Stimulated activated CD4-positive, alpha-beta T cell treated with anti-CD3 and anti-CD28 coated beads, Interleukin-1b, Interleukin-23, amount 100 ng/mL, for 4 hours (primary cell): ENCODE measurements at places on chromosomes 1 and 21.

GRCh38 chr21:39867198-39867650 is at the start of gene PCP4:
PCP4 (plus strand) TSS chr21:39867438; CDS start chr21:39867502, 64 bp downstream.
- peak; percentile 9 for DNase-seq

DNA sequence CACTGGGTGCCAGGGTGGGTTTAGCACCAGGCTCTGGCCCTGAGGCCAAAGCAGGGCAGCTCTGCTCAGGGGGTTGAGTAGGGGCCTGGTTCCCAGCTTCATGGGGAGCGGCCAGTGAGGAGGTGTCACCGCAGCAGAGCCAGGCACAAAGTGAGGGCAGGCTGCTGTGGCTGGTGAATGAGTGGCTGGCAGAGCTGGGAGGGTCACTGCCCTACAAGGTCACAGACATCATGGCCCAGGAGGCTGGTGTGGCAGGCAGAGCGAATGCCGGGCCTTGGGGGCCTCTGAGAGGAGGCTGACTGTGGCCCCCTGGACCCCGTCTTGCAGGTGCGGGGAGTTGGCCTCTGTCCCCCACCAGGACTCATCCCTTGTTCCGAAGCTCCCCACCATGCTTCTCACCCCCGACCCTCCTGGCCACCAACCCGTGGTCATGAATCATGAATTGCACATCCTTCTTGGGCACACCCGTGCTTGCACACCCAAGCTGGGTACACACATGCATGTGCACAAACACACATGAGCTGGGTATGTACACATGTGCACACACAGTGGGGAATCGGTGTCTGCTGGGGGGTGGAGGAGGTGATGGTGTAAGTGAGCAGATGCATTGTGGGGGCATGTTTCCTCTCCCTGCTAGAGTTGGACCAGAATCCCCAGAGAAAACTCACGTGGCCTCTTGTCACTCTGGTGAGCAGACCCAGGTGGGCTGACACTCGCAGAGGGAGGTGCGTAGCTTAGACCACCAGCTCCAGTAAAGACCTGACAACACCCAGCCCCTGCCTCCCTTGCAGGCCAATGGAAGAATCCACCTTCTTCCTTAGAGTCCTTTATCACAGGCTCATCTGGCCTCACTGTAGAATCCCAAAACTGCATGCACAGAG is 4.8 kb upstream of the GNB1 start:
- no peak for DNase-seq

DNA sequence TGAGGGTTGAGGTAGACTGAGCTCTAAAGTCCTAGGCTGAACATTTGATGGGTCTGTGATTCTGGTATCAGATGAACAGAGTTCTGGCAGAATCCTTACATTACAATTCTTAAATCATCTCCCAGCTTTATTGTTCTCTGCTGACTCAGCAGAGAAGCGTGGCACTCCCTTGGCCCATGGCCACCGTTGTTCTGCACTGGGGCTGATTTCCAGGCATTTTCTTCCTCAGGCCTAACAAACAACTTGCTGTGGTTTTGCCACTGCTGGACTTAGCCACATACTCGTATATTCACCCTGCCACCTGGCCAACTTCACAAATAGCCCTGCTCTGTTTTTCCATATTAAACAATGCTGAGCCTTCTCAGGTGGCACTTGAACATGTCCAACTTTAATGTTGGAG is 223.2 kb downstream of the TNR start:
- no peak for DNase-seq

DNA sequence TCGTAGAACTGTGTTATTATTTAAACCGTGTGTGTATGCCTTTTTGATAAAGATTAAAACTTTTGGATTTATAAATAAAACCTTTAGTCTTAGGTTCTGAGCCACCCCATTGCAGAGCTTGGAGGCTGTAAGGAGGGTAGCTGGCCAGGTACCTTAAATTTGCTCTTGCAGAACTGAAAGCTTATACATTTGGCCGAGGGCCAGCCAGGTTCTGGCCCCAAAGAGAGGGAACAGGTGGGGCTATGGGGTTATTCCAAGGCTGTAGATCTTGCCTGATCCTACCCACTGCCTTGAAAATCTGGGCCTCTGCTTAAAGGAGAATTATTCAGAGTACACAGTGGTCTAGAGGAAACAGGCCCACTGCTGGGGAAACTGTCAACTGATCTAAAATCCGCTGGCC is 59.6 kb downstream of the CAMK2N1 start:
- DNase-seq: no peak

DNA sequence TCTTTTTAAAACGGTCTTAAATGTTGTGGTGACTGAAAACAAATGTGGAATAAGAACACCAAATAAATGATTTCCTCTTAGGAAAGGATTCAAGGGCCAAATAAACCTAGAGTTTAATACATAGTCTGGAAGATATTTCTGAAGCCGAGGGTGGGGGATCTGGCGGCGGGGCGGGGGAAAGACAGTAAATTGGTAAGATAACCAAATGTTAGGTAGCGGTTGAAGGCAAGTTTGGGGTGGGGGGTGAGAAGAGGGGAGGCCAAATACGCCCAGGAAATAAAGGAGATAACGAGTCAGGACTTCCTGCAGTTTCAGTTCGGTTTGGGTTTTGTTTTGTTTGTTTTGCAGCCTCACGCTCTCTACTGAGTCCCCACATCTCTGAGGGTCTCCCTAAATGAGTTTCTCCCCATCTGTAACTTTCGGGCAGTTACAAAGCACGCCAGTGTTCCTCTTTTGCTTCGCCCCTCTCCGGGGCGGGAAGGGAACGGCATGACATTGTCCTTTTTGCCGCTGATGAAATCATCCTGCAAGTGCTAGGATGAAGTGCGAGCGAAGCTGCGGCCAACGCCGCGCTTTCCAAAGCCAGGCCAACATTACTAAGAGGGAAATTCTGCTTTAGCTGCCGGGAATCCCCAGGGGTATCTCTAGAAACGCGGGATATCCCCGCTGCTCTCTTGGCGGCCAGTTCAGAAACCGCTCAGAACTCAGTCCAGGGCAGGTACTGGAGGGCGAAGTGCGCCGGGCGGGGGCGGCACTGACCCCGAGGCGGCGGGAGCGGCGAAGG is 844 bp downstream of the NIBAN1 start:
- peak; percentile 17 for DNase-seq

DNA sequence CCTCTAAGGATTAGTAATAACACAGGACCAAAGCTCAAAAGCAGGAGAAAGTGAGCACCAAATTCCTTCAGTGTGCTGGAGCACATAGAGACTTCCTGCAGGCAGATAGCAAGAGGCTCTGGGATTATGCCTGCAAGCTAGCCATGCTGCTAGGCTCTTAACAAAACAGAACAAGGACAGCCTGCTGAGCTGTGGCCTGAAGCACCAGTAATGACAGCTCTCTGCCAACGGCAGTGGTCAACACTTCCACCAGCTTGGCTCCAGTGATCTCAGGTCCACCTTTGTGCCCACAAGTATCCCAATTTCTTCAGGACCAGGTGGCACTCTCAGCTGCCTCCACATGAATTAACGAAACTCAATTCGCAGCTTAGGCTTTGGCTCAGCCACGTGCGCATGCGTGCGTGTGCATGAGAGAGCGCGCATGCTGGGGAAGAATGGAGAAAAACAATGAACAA is 64.2 kb downstream of the SLC45A1 start:
- no peak for DNase-seq
